H7 (cell line): ENCODE measurements at places on chromosomes 7 and 10. TPM values are rescaled to one million over a fixed set of nuclear protein-coding genes. Genes with fewer than 3 reads are reported as not detected.

GRCh38 chr10:60649485-60650377 is 128.5 kb upstream of the CDK1 start:
- no peak for DNase-seq

GRCh38 chr10:71753091-71753959 is 20.0 kb downstream of the VSIR start:
- DNase-seq = no peak

DNA sequence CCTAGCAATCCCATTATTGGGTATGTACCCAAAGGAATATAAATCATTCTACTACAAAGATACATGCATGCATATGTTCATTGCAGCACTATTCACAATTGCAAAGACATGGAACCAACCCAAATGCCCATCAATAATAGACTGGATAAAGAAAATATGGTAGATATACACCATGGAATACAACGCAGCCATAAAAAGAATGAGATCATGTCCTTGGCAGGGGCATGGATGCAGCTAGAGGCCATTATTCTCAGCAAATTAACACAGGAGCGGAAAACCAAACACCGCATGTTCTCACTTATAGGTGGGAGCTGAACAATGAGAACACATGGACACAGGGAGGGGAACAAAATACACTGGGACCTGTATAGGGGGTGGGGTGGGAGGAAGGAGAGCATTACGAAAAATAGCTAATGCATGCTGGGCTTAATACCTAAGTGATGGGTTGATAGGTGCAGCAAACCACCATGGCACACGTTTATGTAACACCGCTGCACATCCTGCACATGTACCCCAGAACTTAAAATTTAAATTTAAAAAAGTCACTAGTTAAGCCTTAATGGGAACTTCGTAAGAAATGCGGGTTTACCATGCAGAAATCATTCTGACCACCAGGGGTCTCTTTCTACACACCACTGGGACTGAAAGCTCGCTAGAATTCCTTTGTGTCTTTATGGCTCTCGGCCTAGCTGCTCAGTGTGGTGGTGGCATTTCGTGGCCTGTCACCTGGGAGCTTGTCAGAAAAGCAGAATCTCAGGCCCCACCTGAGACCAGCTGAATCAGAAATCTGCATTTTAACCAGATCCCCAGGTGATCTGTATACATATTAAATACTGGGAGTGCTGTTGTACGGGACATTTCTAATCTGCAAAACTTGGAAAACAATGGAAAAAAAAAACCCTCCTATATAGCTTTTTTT is 9.5 kb downstream of the ANKRD1 start:
- DNase-seq = peak; percentile 57

GRCh38 chr10:113425541-113425951 is 127.3 kb upstream of the HABP2 start:
- no peak for DNase-seq

GRCh38 chr10:87860816-87861403 is 2.4 kb downstream of the KLLN start:
- DNase-seq = no peak

GRCh38 chr10:15856328-15857015 is 3.8 kb downstream of the MINDY3 start:
- no peak for DNase-seq

DNA sequence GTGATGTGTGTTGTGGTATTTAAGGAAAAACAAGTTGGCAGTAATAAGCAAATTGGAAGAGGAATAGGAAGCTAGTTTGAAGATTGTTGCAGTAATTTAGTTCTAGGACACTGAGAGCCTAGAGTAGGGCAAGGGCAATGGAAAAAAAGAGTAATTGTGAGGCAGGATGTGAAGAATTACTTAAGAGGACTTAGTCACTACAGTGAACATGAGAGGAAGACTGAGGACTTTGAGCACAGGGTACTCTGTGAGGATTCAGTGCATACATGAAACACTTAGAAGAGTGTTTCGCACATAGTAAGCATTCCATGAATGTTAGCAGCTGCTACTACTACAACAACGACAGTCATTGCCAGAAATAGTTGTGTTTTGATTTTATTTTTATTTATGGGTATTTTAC is 30.9 kb upstream of the DKK1 start:
- no peak for DNase-seq

- DNase-seq = no peak
Measured at GRCh38 chr7:151790095-151790829, 86.7 kb downstream of the PRKAG2 start.

DNA sequence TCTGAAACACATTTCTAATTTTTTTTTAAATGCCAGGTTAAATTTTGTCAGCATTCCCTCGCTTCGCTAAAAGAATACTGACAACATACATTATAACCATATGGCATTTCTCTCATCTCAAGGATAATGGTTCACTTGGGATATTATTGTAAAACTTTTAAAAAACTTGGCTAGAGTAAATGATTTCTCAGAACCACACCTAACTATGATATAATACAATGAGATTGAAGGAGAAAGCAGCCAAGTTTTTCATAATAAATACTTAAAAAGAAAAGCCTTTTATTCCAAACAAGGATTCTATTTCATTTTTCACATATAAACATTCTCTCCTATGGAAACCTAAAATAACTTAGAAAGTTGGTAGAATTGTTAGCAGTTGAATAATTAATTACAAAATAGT is 413.9 kb downstream of the HGF start:
- DNase-seq = no peak

- DNase-seq = no peak
Measured at GRCh38 chr10:111482621-111483216, 405.9 kb downstream of the ADRA2A start.

DNA sequence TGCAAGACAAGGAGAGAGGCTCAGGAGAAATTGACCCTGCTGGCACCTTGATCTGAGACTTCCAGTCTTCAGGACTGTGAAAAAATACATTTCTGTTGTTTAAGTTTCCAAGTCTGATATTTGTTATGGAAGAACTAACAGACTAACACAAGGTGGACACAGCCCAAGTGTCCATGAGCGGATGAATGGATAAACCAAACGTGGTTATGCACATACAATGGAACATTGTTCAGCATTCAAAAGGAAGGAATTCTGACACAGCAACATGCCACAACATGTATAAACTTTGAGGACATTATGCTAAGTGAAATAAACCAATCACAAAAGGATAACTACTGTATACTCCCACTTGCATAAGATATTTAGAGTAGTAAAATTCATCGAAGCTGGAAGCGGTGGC is 76.5 kb downstream of the FAM13C start:
- DNase-seq = no peak

- no peak for DNase-seq
Measured at GRCh38 chr10:132194726-132195125, 8.0 kb downstream of the DPYSL4 start.

DNA sequence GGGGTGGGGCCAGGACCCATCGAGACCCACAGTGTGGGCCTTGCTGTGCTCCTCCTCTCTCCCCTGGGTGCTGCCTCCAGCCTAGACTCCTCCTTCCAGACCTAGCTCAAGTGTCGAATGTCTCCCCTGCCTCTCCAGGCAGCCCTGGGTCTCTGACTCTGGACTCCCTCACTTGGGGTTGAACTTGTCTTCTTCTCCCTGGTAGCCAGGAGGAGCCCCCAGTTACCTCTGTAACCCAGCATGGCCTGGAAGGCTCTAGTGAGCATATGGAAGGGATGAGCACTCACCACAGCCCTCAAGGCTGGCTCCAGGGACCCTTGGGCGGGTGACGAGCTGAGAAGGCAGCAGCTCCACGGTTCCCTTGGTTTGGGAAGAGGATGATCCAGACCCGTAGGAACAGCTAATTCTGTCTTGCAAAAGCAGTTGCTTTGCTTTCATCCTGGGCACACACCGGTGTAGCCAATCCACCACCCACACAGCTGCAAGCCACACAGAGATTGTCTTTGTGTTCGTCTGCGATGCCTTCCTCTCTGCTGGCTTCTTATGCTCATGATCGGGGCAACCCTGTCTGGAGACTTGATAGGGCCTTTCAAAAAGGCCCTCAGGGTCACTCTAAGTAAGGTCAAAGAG is 52.3 kb upstream of the ANTXRL start:
- no peak for DNase-seq

GRCh38 chr7:53398566-53398965 is 363.1 kb downstream of the POM121L12 start:
- no peak for DNase-seq

DNA sequence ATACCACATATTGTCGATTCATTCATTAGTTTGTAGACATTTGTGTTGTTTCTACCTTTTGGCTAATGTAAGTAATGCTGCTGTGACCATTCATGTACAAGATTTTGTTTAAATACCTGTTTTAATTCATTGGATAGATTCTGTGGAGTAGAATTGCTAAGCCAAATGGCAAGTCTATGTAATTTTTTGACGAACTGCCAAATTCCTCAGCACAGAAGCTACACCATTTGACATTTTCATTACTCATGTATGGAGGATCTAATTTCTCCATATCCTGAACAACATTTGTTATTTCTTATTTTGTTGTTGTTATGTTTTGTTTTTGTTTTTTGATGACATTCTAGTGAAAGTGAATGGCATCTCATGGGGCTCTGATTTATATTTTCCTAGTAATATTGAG is 1351.3 kb upstream of the SORCS1 start:
- DNase-seq = no peak

- DNase-seq = peak; percentile 58
Measured at GRCh38 chr7:101160910-101161309, 4.5 kb downstream of the VGF start.

DNA sequence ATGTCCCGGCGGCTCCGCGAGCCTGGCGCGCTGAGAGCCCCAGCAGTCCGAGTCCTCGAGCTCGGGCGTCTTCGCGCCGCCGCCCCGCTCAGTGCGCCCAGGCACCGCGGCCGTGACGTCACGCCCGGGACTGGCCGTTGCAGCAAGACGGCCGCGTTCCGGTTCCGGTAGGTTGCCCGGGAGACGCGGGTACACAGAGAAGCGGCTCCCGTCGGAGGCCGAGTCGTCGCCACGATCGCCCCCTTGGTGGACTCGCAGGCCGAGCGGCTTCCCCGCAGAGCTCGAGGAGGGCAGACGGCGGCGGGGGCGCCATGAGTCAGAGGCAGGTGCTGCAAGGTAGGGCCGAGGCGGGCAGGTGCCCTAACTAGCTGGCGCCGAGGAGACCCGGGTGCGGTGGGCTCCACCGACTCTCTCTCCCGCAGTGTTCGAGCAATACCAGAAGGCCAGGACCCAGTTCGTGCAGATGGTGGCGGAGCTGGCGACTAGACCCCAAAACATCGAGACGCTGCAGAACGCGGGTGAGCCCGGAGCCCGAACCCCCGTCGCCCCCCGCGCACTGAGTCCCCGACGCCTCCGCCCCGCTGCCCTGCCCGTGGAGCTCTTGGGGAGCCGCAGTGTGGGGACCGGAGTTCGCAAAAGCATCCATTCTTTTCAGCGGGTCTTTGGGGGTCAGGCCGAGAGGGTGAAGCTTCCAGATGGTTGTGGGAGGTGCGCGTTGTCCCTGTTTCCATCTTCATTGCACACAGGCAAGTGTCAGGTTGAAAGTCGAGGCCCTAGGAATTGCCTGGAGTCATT is at the start of gene SPAG6:
Gene SPAG6, plus strand, starts transcription at position 196 of the 795 bp plus-strand sequence. Its CDS starts 116 bp downstream, at position 312.
- DNase-seq = peak; percentile 89

GRCh38 chr7:102261451-102261850 is 25.2 kb upstream of the SH2B2 start:
- DNase-seq = no peak

Gene ITPRID1
- total RNA-seq = 0.18 and 0.24 TPM in 2 replicates

Gene CDC14C
- 0.07 TPM in 1 of 2 replicates, not detected in the other for total RNA-seq

Gene NUP42
- total RNA-seq = 47.4 and 50.0 TPM in 2 replicates

Gene ITGA8
- 0.03 TPM in 1 of 2 replicates, not detected in the other for total RNA-seq

Gene NUPR2
- not detected in 2 replicates for total RNA-seq

Gene PGAM2
- 2.7 and 4.5 TPM in 2 replicates for total RNA-seq

Gene MRPS33
- 51.0 and 61.0 TPM in 2 replicates for total RNA-seq

Gene IFIT1B
- total RNA-seq = not detected in 2 replicates

Gene WDR11
- 49.5 and 66.7 TPM in 2 replicates for total RNA-seq
